ENCODE measurements at places on chromosomes 4 and X.

DNA sequence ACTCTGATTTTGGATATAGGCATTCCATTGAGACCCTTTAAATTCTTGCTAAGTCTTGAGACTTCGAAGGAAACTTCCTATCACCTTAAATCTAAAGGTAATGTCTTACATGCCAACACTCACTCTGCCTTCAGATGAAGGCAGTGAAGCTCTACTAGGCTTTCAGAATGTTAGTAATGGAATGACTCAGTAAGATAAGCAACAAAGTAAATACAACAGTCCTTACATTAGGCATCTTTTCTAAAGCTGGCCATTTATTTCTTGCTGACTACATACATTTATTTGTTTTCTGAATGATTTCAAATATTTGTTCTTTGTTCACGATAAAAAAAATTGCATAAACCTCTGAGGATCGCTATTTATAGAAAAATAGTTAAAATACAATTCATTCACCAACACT is 43.5 kb downstream of the ASIC5 start:
- no peak for DNase-seq

GRCh38 chr4:3422808-3423297 is 18.9 kb upstream of the HGFAC start:
- no peak for DNase-seq

- DNase-seq = no peak
Observed at GRCh38 chrX:124605511-124605910, 259.1 kb downstream of the SH2D1A start.

- DNase-seq = no peak
Observed at GRCh38 chr4:54913751-54914526, 211.5 kb downstream of the KDR start.

GRCh38 chr4:147794314-147794680 is 62.4 kb downstream of the ARHGAP10 start:
- DNase-seq = no peak

- DNase-seq = peak; percentile 14
Observed at GRCh38 chrX:153766871-153767673, 3.0 kb downstream of the PLXNB3 start.

DNA sequence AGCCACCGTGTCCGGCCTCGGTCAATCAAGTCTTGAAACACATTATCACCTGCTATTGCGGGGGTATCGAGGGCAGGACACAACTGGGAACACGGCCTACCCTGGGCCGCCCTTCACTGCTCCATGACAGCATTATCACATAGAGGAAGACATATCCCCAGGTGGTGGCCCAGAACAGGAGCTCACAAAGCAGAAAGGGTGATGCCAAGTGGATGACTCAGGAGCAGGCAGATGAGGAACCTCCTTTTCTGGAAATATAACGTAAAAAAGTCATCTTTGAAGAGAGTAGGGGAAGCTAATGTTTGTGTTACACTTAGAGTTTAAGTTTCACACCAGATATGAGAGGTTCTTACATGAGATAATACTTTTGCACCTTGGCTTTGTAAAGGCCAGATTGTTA is 5.3 kb upstream of the SUPT20HL1 start:
- no peak for DNase-seq

DNA sequence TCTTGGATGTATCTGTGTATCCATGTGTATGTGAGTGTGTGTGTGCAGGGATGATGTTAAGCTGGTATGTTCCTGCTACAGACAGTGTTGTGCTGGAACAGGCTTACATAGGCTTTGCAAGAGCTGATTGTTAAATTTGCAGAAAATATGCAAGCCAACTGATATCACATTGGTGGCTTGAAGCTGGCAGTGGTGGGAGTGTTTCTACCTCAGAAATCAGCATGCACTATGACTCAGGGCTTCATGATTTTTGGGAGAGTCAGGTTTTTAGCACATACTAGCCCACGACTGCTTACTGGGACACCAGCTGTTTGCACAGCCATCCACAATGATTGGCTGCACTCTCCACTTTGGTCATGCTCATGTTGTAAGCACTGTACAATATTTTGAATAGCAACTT is 261.8 kb downstream of the DHX15 start:
- no peak for DNase-seq

DNA sequence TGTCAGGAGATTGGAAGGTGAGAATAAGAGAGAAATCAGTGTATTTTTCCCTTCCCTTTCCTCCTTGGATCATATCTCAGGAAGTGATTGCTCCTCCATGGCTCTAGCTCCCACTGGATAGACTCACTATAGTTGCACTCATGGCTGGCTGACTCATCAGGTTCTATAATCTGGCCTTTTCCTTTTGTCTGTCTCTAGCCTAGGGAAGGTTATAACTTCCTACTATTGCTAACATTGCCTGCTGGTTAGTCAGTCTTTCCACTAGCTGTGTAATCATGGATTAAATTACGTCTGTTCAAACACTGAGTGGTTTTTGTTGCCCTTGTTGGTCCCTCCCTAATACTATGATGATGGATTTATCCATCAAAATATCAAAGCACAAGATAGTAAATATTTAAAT is 195.5 kb upstream of the VEGFC start:
- no peak for DNase-seq

DNA sequence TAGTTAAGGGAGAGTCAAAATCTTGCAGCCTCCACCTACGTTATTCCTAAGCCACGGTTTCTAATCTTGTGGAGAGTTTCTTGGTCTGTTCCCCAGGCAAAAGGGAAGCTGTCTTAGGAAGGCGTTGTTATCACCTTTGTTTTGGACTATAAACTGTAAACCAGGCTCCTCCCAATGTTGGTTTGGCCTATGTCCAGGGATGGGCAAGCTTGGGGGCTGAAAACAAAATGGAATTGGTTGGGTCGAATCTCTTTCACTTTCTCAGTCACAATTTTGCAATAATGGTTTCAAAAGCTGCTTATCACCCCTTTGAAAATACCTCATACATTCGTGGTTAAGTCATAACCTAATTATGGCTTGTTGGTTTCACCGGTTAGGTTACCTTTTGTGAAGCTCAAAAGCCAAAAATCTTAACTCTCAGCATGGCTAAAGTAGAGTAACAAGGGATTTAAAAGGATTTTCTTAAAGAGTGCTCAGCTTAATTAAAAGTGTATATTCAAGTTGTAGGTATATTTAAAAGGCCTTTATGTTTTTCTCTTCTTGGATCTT is 232.1 kb downstream of the CHM start:
- no peak for DNase-seq

DNA sequence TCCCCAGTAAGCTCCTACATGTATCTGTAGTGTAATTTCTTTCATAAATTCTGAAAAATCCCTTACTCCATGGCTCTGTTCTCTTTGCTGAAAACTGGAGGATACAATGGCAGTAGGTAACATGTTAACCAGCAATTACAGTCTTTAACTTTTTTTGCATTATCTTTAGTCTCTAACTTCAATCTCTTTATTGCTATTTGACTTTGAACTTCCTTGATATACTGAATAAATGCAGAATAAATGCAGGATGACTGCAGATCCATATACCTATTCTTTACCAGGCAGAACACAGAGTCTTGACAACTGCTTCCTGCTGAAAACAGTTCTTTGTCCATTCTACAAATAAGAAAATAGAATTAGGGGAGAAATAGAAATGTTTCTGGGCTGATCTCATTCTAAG is 101.3 kb downstream of the SLC7A11 start:
- DNase-seq = no peak

DNA sequence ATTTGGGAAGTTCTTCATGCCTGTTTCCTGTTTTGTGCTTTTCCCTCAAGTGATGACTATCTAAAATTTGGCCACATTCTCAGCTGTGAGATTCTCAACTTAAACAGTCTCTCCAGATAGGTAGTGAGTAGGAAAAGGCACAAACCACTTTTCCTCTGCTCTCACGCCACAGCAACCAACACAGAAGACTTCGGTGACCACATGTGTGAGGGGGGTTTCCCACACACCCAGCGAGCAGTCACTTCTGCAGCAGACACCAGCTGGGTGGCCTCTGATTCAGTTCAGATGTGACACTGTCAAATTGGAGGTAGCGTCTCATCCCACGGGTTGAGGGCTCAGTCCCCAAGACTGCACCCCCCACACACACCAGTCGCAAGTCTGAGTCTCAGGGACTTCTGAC is 25.1 kb upstream of the CLDN34 start:
- DNase-seq = no peak

DNA sequence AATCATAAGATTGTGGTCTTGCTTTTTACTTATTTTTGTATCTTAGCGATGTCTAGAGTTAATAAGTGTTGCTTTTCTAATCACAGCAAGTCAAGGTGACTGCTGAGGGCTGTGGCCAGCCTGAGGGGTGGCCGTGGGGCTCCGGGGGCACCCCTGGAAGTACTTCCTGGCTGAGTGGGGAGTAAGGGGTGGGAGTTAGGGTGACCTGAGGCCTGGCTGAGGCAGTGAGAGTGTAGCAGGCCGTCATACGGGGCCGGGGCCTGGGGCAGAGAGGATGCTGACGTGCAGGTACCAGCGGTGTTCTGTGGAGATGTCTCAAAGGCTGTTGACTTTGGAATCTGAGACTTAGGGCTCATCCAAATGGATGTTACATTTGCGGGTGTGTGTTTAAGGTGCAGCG is 29.3 kb downstream of the PIGG start:
- no peak for DNase-seq

GRCh38 chr4:81459228-81459627 is 12.5 kb downstream of the RASGEF1B start:
- DNase-seq = no peak

GRCh38 chr4:139540161-139540560 is 15.9 kb downstream of the SETD7 start:
- DNase-seq = no peak

- no peak for DNase-seq
Observed at GRCh38 chr4:121242188-121242750, 78.1 kb upstream of the TNIP3 start.

GRCh38 chr4:168516841-168517240 is 20.0 kb downstream of the PALLD start:
- DNase-seq = no peak

DNA sequence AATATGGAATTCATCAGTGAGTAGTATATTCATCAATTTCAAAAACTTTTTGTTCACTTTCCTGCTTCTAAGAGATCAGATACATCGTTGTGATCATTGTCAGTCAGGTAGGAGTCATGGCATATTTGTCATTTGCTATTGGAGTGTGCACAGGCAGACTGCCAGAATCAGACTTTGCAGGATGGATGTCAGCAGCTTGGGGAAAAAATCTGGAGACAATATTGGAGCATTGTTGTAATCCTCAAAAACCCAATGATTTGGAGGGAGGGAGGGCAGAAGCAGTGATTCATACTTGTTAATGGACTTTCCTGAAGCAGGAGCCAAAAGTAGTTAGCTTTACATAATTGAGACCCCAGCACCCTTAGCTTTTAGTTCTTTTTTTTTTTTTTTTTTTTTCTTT is 59.6 kb upstream of the DRP2 start:
- DNase-seq = no peak

DNA sequence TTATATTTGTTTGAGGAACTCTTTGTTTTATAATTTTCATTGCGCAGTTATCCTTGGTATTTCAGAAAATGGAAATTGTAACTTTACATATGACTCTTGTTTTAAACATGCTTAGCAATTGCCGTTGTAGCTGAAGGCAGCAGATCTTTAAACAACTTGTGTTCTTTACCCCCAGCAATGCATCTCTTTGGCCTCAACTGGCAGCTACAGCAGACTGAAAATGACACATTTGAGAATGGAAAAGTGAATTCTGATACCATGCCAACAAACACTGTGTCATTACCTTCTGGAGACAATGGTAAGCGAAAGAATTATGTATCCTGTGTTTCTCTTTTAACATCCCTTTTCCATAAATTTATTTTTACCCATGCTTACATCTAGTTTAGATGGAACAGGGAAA is 263.6 kb downstream of the DCTD start:
- no peak for DNase-seq

DNA sequence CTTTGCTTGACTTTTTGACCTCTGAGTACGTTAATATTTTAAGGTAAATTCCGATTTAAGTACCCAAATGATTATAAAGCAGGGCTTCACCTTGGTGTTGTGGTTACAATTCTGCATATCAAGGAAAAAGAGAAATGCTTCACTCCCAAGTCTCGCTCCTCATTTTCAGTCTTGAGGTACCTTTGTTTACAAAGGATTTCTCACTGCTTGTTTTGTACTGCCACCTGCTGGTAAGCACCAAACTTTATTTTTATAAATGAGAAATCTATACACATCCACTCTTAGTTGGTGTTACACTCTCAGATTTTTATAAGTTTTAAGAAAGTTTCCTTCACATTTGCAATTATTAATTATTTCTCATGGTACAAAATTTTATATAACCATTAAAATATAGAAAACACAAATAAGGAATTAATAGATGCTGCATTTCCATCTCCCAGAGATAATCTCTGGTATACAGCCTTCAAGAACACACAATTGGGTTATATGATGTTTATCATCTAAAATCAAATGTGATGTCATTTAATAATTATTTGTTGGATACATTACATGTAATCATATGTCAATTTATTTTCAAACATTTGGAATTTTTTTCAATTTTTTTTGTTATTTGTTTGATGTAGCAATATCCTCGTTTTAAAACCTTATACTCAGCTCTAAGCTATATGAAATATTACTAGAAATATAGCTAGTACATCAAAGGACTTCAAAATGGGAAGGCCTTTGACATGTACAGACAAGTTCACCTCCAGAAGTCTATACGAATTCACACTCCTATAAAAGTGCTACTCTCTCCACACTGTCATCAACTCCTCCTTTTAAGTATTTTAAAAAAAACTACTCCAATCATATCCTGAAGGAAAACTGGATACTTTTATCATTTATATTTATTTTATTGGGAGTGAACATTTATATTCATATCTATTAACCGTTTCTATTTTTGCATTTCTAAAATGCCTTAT is 179.9 kb downstream of the KCNIP4 start:
- no peak for DNase-seq

- DNase-seq = no peak
Observed at GRCh38 chrX:119690921-119691716, 1.8 kb downstream of the SEPTIN6 start.

DNA sequence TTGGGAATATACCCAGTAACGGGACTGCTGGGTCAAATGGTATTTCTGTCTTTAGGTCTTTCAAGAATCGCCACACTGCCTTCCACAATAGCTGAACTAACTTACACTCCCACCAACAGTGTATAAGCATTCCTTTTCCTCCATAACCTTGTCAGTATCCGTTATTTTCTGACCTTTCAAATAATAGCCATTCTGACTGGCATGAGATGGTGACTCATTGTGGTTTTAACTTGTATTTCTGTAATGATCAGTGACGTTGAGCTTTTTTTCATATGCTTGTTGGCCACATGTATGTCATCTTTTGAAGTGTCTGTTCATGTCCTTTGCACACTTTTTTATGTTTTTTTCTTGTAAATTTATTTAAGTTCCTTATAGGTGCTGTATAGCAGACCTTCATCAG is 81.2 kb downstream of the ADAM29 start:
- no peak for DNase-seq

DNA sequence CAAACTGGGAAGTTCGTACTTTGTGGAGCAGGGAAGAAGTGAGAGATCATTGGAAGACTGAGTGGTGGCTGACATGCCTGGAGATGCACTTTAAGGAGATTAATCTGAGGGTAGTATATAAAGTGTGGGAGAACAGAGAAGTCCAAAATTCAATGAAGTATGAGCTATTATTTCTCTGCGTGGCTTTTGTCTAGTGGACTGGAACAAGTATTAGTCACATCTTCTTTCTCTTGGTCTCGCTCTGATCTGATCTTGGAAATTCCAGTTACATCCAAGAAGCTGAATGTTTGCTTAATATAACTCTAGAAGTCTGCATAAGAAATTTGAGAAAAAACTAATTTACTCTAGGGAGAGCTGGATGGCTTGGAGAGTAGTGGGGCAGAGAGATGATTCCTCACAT is 64.8 kb upstream of the NR0B1 start:
- DNase-seq = no peak

GRCh38 chrX:154828016-154828408 is 6.5 kb downstream of the SMIM9 start:
- no peak for DNase-seq

GRCh38 chr4:106746451-106746850 is 289.7 kb downstream of the DKK2 start:
- DNase-seq = no peak

Measured in GM12892 (cell line).